Heart left ventricle (tissue), 16 donors: ENCODE measurements at places on chromosomes 5 and 9. TPM values are rescaled to one million over a fixed set of nuclear protein-coding genes. Genes with fewer than 3 reads are reported as not detected.

NR5A1 gene
- total RNA-seq, result not detected

PAEP gene
- total RNA-seq, result not detected

DNA sequence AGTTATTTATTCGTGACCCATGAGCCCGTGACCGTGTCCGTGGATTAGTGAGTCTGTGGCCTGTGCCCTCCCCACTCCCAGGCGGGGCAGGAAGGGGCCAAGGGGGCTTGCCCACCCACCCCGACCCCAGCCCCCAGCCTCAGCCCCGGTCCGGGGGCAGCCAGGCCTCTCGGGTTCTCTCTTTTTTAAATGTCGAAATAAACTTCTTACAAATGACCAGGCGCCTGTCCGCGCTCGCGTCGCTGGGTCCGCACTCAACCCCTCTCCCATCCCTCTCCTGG, 7.6 kb downstream of the BARHL1 start:
- H3K4me3 ChIP-seq, result no peak overlapping the region
- peaks cover 7% of the 10 kb centered on the region for H3K4me1 ChIP-seq
- H3K27me3 ChIP-seq, result peaks cover 66% of the 10 kb centered on the region
- peaks cover 15% of the 10 kb centered on the region for H3K36me3 ChIP-seq
- no peak overlapping the region for H3K27ac ChIP-seq

CERCAM gene
- total RNA-seq, result 30.0 TPM

- H3K27me3 ChIP-seq, result no peaks in the 10 kb centered on the region
- no peak overlapping the region for H3K27ac ChIP-seq
- H3K36me3 ChIP-seq, result no peaks in the 10 kb centered on the region
- H3K4me1 ChIP-seq, result no peaks in the 10 kb centered on the region
- DNase-seq, result no peak
- no peak overlapping the region for H3K4me3 ChIP-seq
Measured at GRCh38 chr5:153767221-153768188, 271.2 kb downstream of the FAM114A2 start.

IQGAP2 gene
- total RNA-seq, result 14.9 TPM

GRCh38 chr9:133126697-133127339, 5.8 kb upstream of the RALGDS start:
- peaks cover 56% of the 10 kb centered on the region for H3K4me1 ChIP-seq
- H3K27ac ChIP-seq, result peak overlapping the region; percentile 66
- no peak for DNase-seq
- no peaks in the 10 kb centered on the region for H3K27me3 ChIP-seq
- H3K36me3 ChIP-seq, result no peaks in the 10 kb centered on the region

DNA sequence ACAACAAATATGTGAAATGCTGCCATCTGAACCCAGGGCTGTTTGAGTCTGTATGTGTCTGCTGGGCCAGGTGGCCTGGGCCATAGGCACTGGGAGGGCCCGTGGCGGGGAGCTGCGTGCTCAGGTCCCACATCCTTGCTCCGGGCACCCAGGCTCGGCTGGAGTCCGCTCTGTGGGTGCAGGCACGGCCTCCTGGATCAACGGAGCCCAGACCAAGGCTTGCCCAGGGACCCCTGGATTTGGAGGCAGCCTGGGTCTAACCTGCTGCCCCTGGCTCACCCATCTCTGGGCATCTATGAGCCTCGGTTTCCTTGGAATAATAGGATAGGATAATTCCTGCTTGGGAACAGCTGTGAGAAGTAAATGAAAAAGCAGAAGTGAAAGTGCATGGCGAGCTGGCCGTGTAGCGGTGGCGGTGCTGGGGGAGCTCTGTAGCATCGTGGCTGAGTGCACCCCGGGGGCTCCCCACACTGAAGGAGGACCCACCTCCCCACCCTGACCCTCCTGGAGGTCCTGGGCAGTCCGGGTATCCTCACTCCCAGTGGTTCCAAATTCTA, 1.2 kb downstream of the CDHR2 start:
- peaks cover 5% of the 10 kb centered on the region for H3K27me3 ChIP-seq
- no peaks in the 10 kb centered on the region for H3K36me3 ChIP-seq
- no peak overlapping the region for H3K27ac ChIP-seq
- no peaks in the 10 kb centered on the region for H3K4me1 ChIP-seq
- no peak overlapping the region for H3K4me3 ChIP-seq

DNA sequence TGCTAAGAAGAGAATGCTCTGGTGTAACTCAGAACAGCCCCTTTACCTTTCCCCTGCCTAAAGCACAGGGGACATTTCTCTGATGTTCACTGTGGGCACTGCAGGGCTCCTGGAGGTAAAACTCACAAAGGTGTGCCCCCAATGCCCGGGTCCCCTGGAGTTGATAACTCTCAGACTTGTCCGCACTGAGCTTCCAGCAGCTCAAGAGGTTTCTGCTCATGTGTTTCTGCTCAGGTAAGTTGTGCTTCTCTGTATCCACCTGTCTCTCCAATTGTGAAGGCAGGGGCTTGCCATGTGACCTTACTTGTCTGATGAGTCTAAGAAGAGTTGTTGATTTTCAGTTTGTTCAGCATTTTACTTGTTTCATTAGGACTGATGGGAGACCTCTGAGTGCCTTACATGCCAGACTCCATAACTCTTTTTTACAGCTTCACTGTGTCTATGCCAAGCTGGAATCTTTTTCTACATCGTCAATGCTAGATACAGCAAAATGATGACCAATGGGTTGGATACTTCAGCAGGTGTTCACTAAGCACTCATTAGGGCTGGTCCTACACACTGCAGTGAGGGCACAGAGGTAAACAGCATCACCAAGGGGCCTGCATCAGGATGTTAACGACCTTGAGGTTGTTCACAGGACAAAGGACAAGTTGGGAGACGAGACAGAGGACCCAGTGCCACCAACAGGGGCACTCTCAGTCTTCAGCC, 56.4 kb downstream of the MRPL36 start:
- DNase-seq, result peak; percentile 7
- H3K4me3 ChIP-seq, result no peak overlapping the region
- H3K27ac ChIP-seq, result no peak overlapping the region

TMEM267 gene
- total RNA-seq, result 7.2 TPM

EQTN gene
- not detected for total RNA-seq

FGFR4 gene
- 0.39 TPM for total RNA-seq

- H3K27ac ChIP-seq, result no peak overlapping the region
- H3K36me3 ChIP-seq, result no peaks in the 10 kb centered on the region
- no peak overlapping the region for H3K4me3 ChIP-seq
- no peaks in the 10 kb centered on the region for H3K4me1 ChIP-seq
- no peak for DNase-seq
Measured at GRCh38 chr9:117784996-117785395, 80.8 kb downstream of the TLR4 start.

DNA sequence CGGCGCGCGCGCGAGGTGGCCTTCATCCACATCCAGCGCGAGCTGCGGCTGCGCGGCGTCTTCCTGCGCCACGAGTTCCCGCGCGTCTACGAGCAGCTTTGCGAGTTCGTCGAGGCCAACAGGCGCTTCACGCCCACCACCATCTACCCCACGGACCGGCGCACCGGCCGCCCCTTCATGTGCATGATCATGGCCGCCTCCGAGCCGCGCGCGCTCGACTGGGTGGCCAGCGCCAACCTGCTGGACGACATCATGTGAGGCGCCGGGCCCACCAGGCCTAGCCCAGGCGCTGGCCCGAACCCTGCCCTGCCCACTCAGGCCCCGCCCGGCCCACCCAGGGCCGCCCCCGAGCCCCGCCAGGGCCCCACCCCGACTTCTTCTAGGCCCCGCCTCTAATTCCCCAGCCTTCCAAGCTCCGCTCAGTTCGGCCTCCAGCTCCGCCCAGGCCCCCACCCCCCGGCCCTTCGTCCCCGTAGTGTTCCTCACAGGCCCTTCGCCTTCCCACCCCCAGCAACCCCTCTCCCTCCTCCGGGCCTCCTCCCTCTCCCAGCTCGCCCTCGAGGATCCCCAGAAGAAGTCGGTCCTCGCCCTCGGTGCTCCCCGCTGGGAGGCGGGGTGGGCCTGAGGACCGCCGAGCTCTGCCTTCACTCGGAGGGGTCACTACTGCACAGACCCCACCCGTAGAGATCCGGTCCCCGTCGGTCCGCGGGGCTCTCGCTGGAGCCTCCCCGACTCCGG, 2.0 kb upstream of the PHPT1 start:
- DNase-seq, result peak; percentile 68
- H3K36me3 ChIP-seq, result no peaks in the 10 kb centered on the region
- peak overlapping the region; percentile 85 for H3K4me3 ChIP-seq
- H3K27ac ChIP-seq, result no peak overlapping the region
- H3K4me1 ChIP-seq, result peaks cover 41% of the 10 kb centered on the region

TMEM215 gene
- not detected for total RNA-seq

DNA sequence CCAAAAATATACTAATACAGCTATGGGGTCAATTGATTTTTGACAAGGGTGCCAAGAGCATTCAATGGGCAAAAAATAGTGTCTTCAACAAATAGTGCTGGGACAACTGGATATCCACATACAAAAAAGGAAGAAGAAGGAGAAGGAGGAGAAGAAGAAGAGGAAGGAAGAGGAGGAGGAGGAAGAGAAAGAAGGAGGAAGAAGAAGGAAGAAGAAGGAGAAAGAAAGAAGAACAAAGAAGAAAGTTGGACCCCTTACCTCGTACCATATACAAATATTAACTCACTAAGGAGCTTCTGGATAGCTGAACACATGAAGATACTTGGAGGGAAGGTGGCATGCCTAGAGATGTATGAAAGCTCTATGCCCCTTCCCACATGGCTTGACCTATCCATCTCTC, 17.2 kb upstream of the DELE1 start:
- no peaks in the 10 kb centered on the region for H3K36me3 ChIP-seq
- no peak overlapping the region for H3K27ac ChIP-seq
- H3K4me3 ChIP-seq, result no peak overlapping the region
- no peaks in the 10 kb centered on the region for H3K27me3 ChIP-seq
- DNase-seq, result no peak
- H3K4me1 ChIP-seq, result no peaks in the 10 kb centered on the region

- DNase-seq, result no peak
- no peaks in the 10 kb centered on the region for H3K27me3 ChIP-seq
- no peak overlapping the region for H3K27ac ChIP-seq
- H3K4me1 ChIP-seq, result no peaks in the 10 kb centered on the region
- no peaks in the 10 kb centered on the region for H3K36me3 ChIP-seq
- no peak overlapping the region for H3K4me3 ChIP-seq
Measured at GRCh38 chr5:147685993-147686392, 96.5 kb downstream of the JAKMIP2 start.

- H3K36me3 ChIP-seq, result no peaks in the 10 kb centered on the region
- H3K4me1 ChIP-seq, result no peaks in the 10 kb centered on the region
- H3K4me3 ChIP-seq, result no peak overlapping the region
- no peak overlapping the region for H3K27ac ChIP-seq
- no peaks in the 10 kb centered on the region for H3K27me3 ChIP-seq
- no peak for DNase-seq
Measured at GRCh38 chr5:180180846-180181245, 28.2 kb downstream of the RASGEF1C start.

- peaks cover 7% of the 10 kb centered on the region for H3K36me3 ChIP-seq
- H3K27me3 ChIP-seq, result no peaks in the 10 kb centered on the region
- no peak overlapping the region for H3K4me3 ChIP-seq
- no peak for DNase-seq
Measured at GRCh38 chr9:5382479-5382878, 42.8 kb upstream of the RLN1 start.

COL27A1 gene
- 7.7 TPM for total RNA-seq

DNA sequence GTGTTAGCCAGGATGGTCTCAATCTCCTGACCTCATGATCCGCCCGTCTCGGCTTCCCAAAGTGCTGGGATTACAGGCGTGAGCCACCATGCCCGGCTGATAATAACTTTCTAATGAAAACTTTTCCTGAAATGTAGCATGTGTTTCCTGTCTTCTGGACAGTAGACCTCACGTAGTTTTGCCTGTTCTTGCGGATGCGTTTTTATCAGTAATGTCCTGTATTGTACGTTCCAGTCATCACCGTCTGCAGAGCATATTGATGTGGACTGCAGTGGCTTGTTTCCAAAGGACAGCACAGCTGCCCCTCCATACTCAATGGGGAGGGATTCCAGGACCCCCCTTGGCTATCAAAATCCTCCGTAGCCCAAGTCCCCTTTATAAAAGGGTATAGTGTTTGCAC, 12.8 kb downstream of the EXOC3 start:
- H3K4me3 ChIP-seq, result no peak overlapping the region
- no peaks in the 10 kb centered on the region for H3K27me3 ChIP-seq
- H3K27ac ChIP-seq, result no peak overlapping the region
- no peaks in the 10 kb centered on the region for H3K4me1 ChIP-seq
- no peak for DNase-seq

DBN1 gene
- 14.0 TPM for total RNA-seq
